Aorta (tissue), 5 donors: ENCODE measurements at places on chromosomes 7 and 10.

- DNase-seq, result peak; percentile 14
Observed at GRCh38 chr10:101576211-101576863, 11.7 kb downstream of the POLL start.

- DNase-seq, result no peak
Observed at GRCh38 chr7:28121496-28121895, 59.1 kb downstream of the JAZF1 start.

- DNase-seq, result no peak
Observed at GRCh38 chr10:15166325-15166724, 2.2 kb downstream of the NMT2 start.

DNA sequence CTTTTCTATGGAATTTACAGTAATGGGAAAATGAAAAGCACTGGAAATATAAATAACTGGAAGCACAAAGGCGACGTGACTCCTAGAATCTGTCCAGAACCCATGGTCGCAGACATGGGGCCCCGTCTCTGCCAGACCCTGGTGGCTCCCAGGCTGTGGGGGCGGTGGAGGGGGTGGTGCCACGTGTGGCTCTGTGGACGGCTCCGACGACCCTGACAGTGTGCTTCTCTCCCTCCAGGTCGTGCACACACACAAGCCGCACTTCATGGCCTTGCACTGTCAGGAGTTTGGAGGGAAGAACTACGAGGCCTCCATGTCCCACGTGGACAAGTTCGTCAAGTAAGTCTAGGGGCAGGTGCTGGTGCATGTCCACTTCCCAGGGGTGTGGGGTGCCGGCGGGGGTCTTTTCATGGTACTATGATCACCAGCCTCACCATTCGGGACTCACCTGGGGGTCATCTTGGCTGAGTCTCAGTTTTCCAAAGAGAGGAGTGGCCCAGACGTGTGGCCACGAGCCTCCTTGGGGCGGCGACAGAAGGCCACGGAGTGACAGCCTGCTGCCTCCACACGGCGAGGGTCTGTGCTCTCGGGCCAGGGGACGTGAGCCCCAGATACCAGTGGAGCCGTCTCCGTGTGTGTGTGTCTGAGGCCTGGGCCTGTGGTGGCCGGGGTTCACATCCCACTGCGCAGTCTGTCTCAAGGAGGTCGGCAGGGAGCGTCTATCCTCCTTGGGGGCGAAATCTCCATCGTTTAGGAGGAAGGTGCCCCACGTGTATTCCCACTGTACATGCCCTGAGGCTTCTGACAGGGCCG is 108.2 kb downstream of the INPP5A start:
- DNase-seq, result peak; percentile 70

GRCh38 chr10:95319239-95319638 is 28.4 kb upstream of the PDLIM1 start:
- no peak for DNase-seq

- DNase-seq, result no peak
Observed at GRCh38 chr10:92810934-92811532, 37.3 kb upstream of the EXOC6 start.

GRCh38 chr10:59905731-59906416 is 482 bp downstream of the CCDC6 start:
- peak; percentile 80 for DNase-seq

GRCh38 chr7:153939654-153940053 is 112.5 kb upstream of the DPP6 start:
- no peak for DNase-seq

DNA sequence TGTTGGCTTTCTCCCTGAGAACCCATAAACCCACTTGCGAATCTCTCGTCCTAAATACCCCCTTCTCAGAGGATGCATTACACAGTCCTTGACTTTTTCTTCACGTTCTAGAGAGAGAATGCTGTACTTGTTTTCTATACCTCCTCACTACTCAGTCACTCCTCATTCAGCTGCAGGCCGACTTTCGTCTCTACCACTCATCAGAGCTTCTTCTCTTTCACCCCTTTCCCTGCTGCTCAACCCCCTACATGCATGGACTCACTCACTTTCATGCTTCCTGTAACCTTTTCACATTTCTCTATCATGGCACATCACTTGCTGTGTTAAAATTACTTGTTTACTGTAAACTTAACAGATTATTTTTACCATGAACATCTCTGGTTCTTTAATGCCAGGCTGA is 19.8 kb downstream of the MDFIC start:
- no peak for DNase-seq

DNA sequence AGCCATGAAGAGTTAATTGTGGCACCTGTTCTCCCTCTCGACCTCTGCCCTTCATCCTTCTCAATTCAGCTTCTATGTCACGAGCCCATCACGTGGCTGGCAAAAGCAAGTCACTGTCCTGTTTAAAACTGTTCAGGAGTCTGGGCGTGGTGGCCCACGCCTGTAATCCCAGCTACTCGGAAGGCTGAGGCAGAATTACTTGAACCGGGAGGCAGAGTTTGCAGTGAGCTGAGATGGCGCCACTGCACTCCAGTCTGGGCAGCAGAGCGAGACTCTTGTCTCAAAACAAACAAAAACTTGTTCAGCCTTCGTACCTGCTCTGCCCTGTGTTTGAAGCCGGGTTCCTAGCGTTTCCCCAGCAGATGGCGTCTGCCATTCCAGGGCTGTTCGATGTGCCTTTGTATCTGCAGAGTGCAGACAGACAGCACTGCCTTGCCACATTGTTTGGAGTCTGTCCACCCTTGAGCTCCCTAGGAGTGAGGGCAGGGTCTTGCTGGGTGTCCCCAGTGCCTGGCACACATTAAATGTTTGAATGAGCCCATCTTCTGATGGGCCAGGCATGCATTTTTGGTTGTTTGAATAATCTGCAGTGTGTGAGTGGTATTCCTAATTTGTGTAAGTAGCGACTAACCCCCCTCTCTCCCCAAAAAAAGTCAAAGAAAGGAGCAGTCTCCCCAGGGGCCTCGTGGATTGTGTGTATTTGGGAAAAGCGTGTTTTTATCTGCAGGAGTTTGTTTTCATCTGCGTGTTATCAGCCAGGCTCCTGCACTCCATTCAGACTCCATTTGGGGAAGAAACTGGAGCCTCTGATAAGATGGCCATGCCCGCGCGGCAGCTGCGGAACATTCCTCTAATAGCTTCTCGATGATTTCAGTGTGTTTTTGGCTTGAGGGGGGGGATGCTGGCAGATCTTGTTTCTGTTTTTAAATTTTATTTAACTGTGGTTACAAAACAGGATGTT is 61.2 kb downstream of the DNAJB6 start:
- DNase-seq, result peak; percentile 80

DNA sequence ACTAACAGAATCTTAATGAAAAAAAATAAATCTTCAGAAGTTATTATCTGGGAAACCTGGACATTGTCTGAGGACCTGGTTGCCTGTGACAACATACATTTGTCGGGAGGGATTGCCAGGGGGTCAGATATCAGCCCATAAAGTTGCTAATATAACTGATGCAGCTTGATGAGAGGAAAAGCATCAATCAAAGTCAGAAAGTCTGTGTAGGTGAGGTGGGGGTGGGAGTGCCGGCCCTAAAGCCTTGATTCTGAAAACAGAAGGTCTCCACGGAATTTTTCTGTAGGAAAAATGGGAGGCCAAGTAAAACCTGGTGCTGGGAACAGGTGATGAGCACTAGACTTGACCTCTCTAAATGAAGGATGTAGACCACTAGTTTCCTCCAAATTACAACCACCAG is 281.8 kb downstream of the FGFR2 start:
- no peak for DNase-seq

DNA sequence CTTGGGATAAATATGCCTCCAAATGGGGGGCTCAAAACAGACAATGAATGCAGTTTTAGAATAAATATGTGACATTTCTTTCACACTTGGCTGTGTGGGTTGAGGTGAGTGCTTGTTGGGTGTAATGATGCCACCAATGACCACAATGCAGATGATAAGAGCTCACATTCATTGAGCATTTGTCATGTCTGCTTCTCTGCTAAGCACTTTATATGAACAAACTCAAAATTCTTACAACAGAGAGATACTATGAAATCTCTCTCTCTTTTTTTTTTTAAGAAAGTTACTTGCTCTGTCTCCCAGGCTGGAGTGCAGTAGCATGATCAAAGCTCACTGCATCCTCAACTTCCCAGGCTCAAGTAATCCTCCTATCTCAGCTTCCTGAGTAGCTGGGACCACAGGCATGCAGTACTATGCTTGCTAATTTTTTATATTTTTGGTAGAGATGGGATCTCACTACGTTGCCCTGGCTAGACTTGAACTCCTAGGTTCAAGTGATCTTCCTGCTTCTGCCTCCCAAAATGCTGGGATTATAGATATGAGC is 185.4 kb downstream of the JCAD start:
- no peak for DNase-seq

DNA sequence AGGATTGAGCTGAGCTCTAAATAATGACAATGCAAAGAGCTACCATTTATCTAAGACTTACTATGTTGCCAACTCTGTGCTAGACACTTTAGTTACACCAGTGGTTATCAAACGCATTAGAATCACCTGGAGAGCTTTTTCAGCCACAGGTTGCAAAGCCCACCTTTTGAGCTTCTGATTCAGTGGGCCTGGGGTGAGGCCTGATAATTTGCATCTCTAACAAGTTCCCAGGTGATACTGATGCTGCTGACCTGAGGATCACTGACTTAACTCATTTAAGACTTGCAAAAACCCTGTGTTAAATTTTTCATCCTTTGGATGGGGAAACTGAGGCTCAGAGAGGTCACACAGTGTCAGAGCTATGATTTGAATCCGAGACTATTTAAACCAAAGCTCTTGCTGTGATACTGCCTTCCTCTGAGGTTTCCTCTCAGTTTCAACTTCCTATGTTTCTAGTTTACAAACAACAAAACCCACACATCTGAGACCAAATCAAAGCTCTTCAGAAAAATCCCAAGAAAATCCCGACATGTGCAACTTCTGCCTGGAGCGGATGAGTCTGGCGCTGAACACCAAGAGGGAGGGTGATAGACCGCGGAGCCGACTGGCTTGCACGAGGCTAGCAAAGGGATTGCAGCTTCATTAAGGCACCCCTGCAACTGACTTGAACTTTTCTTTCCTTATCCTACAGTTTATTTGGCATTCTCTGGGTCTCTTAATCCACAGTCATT is 124.9 kb downstream of the CYP26A1 start:
- DNase-seq, result no peak

GRCh38 chr7:120060875-120061274 is 212.1 kb upstream of the KCND2 start:
- no peak for DNase-seq

- DNase-seq, result no peak
Observed at GRCh38 chr7:131254211-131254610, 73.5 kb upstream of the MKLN1 start.

GRCh38 chr10:63452524-63452923 is 13.3 kb downstream of the JMJD1C start:
- no peak for DNase-seq

DNA sequence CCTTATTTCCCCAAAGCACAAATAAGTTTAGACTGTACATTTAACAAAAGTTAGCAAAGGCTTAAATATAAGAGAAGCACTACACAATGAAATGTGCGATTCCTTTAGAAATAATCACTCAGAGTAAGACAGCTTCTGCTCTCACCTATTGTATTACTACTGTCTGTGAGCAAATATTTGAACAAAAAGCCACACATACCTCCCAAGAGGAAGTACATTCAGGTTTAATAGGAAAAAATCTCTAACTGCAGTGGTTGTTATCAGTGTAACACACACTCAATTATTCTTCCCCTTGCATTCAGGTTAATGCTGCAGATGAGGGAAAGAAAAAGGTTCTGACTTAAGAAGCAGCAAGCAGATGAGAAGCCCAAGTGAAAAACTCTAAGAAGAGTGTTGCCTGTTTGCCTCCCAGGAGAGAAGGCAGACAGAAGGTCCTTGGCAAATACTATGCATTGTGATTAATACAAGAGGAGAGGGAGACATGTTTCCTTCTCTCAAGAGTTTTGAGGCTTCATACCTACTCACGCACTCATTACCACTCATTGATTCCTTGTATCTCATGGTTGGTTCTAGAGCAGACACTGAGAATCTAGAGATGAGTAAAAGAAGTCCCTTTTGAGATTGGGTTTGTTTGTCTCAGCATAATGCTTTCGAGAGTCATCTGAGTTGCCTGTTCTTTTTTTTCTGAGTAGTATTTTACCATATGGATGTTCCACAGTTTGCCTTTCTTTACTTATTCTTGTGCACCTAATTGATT is 13.6 kb downstream of the GIMAP4 start:
- DNase-seq, result no peak

- DNase-seq, result no peak
Observed at GRCh38 chr7:81162234-81162633, 243.4 kb upstream of the SEMA3C start.

- DNase-seq, result no peak
Observed at GRCh38 chr10:114729103-114729659, 71.1 kb upstream of the ABLIM1 start.

DNA sequence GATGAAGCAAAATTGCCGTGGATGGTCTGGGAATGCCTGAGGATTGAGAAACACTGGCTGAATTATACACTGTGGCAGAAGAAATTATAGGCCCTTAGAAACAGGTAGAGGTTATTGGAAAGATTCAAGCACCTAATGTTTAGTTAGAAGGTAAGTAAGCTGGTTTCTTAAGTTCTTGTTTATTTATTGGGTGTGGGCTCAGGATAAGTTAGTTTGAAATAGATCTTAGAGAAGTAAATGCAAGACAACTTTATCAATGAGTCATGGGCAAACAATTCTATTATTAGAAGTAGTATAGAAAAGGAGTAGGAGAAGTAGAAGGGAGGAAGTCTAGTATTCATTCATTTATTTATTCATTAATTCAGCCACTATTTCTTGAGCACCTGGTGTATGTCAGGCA is 96.5 kb downstream of the KAT6B start:
- DNase-seq, result no peak

GRCh38 chr7:5713124-5713912 is 68.1 kb downstream of the RNF216 start:
- no peak for DNase-seq
